Mesendoderm (in vitro differentiated cells): ENCODE measurements at places on chromosomes 12 and 14.

DNA sequence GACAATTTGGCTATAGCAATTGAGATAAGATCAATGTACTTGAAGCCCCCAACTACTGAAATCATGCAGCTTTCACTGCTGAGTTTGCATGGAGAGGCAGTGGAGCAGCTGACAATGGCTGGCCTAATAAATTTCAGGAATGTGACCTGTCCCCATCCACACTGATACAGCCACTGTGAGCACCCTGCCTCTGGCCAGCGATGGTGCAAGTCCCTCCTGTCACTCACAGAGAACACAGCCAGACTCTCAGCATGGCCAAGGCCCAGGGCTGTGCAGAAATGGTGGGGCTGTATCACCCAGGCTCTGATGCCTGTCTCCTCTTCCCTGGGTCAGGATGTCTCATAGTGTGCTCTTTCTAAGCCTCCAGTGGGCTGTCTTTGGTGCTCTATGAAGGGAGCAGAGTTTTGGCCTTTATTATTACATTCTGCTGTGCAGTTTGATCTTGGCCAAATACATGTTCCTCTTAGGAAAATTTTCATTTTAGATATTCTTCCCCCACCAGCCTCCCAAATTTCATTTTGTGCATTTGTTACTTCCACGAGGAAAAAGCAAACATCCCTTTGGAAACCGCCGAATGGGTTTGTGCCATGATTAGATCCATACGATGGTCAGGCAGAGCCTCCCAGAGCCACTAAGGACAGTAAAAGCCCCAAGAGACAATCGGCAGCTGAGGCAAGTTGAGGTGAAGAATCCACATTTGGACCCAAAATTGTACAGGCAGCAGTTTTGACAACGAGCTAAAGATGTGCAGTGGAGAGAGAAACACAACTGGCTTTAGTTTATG, 85.1 kb upstream of the WSCD2 start:
- DNase-seq = peak; percentile 30
- no peak overlapping the region for H3K4me3 ChIP-seq
- H3K27ac ChIP-seq = no peak overlapping the region
- peaks cover 7% of the 10 kb centered on the region for H3K4me1 ChIP-seq
- no peaks in the 10 kb centered on the region for H3K27me3 ChIP-seq
- H3K36me3 ChIP-seq = no peaks in the 10 kb centered on the region

DNA sequence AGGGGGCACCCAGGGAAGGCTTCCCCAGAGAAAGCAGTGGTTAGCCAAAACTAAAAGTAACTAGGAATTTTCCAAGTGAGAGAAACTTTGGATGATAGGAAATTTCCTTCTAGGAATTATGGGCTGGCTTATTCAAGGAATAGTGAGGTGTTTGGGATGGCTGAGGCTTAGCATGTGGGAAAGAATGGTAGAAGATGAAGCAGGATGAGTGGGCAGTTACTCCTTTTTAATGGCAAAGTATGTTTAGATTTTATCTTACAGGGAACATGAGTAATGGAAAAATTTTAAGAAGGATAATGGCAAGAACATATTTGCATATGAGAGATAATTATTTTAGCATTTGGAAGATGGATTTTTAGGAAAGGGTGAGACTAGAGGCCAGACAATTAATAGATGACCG, 197.6 kb downstream of the SLC38A4 start:
- no peaks in the 10 kb centered on the region for H3K36me3 ChIP-seq
- no peaks in the 10 kb centered on the region for H3K27me3 ChIP-seq
- no peak overlapping the region for H3K27ac ChIP-seq
- H3K4me3 ChIP-seq = no peak overlapping the region
- DNase-seq = no peak
- H3K4me1 ChIP-seq = no peaks in the 10 kb centered on the region

DNA sequence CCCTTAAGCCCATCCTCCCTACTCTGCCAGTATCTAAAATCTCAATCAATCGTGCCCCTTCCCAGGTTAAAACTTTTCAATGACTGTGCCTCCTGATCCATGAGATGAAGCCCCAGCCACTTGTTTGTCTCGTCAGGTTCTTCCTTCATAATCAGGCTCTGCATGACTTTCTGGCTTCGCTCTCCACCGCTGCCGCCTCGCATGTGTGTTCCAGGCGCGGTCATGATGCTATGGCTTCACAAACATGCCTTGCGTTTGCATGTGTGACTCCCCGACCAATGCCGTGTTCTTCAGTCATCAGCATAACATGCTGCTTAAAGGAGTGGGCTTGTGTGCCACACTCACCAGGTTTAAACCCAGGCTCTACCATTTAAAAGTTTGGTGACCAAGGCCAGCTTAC, 5.0 kb upstream of the C1RL start:
- no peak for DNase-seq
- H3K4me1 ChIP-seq = no peaks in the 10 kb centered on the region

DNA sequence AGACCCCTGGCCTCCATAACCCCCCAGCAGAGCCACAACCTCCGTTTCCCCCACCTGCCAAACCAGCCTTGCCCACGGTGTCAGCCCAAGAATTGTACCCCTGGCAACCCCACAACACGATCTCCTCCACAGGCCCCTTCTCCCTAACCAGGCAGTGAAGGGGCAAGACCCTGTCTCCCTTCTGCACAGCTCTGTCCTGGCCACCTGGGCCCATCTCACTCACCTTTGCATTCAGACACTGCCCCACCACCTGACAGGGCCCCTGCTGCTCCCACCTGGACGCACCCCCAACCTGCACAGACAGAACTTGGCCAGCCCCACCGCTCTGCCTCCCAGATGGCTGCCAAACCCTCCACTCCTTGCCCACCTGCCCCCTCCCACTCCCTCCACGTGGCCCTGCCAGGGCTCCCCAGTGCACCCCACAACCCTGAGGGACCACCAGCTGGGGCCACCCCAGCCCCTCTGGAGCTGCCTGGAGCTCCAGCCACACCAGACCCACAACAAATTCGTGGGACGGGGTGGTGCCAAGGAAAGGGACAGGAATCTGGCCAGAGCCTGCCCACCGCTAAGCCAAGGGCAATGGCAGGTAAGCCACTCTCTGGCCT, 11.8 kb downstream of the AHNAK2 start:
- no peaks in the 10 kb centered on the region for H3K4me1 ChIP-seq
- H3K27ac ChIP-seq = no peak overlapping the region
- H3K36me3 ChIP-seq = no peaks in the 10 kb centered on the region
- H3K4me3 ChIP-seq = no peak overlapping the region
- DNase-seq = no peak

DNA sequence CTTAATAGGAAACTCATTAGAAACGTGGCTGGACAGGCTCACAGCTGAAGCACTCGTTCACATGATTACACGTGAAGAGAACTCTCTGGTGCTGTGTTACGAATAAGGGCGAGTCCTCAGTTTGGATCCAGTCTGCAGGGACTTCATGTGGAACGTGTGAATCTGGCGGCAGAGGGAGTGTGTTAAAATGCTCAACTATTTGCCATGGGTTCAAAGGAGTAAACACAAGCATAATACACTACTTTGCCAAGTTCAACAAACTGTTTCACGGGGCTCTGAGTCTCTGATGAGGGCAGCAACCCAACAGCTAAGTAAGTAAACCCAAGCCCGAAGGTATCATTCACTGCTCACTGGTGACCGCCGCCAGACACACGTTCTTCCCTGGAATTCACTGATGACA, 42.4 kb downstream of the NUAK1 start:
- no peak overlapping the region for H3K27ac ChIP-seq
- H3K4me3 ChIP-seq = no peak overlapping the region
- DNase-seq = no peak

DNA sequence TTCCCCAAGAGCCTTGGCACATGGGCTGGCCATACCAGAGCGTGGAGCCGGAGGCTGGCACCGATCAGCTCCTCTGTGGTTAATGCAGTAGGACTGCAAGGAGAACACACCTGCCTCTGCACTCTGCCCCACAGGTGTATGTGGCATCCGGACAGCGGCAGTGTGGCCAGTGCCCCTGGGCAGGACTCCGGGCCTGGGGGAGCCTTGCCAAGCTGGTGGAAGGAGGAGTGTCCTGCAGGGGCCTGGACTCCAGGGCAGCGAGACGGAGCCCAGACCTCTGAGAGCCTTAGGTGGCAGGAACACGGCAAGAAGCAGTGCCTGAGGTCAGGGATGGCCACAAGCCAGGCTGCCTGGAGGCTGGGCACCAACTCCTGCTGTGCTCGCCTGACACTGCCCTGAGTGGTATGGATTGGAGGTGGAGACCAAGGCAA, 5.3 kb upstream of the BEGAIN start:
- no peaks in the 10 kb centered on the region for H3K4me1 ChIP-seq
- H3K27ac ChIP-seq = no peak overlapping the region
- H3K4me3 ChIP-seq = no peak overlapping the region
- peaks cover 5% of the 10 kb centered on the region for H3K27me3 ChIP-seq

DNA sequence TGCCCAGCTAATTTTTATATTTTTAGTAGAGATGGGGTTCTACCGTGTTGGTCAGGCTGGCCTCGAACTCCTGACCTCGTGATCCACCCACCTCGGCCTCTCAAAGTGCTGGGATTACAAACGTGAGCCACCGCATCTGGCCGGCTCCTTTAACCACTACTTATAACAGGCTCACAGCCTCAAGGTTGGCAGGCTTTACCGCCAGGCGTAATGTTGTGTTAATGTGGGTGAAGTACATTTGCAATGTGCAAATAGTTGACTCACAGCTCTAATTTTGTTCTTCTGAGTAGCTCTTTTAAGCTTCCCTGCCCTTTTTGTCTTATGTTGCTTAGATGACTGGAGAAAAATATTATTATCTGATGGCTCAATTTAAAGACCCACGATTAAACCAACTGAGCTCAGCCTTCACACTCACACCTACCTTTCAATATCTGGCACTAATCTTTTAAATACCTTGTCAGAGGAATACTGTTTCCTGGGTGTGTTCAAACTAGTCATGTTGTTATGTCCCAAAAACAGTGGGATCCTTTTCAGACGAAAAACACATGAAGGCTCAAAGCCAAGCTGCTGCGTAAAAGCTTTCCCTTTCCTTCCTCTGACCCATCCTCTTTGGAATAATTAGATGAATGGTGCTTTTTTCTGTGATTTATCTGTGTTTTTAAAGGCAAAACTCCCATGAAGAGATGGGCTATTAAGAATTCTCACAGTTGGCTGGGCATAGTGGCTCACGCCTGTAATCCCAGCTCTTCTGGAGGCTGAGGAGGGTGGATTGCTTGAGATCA, 57.2 kb upstream of the USP44 start:
- H3K4me3 ChIP-seq = no peak overlapping the region
- no peak for DNase-seq
- no peaks in the 10 kb centered on the region for H3K4me1 ChIP-seq

GRCh38 chr12:101564912-101565311, 29.9 kb upstream of the MYBPC1 start:
- no peaks in the 10 kb centered on the region for H3K27me3 ChIP-seq
- no peaks in the 10 kb centered on the region for H3K36me3 ChIP-seq
- no peak overlapping the region for H3K4me3 ChIP-seq

GRCh38 chr12:126950266-126950665, 1316.7 kb upstream of the TMEM132C start:
- H3K27ac ChIP-seq = no peak overlapping the region
- peaks cover 3% of the 10 kb centered on the region for H3K4me1 ChIP-seq
- H3K36me3 ChIP-seq = no peaks in the 10 kb centered on the region
- no peak overlapping the region for H3K4me3 ChIP-seq
- H3K27me3 ChIP-seq = no peaks in the 10 kb centered on the region
- no peak for DNase-seq

GRCh38 chr12:106986135-106986534, 811 bp downstream of the MTERF2 start:
- DNase-seq = no peak
- no peak overlapping the region for H3K27ac ChIP-seq
- H3K4me1 ChIP-seq = peaks cover 3% of the 10 kb centered on the region
- H3K36me3 ChIP-seq = no peaks in the 10 kb centered on the region

DNA sequence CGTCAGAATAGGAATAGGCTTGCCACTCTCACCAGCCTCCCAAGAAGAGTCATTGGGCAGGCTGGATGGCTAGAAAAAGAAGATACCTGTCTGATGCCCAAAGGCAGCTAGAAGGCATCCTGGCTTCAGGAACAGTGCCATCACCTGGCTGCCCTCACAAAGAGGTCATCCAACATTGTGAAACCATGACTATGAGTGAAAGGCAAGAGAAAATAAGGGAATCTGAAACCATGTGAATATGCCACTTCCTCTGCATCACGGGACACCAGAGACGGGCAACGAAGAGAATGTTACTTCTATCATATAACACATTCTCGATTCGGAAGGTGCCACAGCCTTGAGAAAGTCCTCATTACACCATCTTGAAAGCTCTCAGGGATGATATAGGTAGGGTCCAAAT, 182.0 kb downstream of the DAD1 start:
- no peaks in the 10 kb centered on the region for H3K36me3 ChIP-seq
- no peaks in the 10 kb centered on the region for H3K27me3 ChIP-seq
- H3K4me1 ChIP-seq = no peaks in the 10 kb centered on the region
- no peak overlapping the region for H3K27ac ChIP-seq
- no peak overlapping the region for H3K4me3 ChIP-seq

GRCh38 chr12:3614806-3615466, 123.9 kb downstream of the PRMT8 start:
- peak; percentile 75 for DNase-seq
- H3K4me3 ChIP-seq = no peak overlapping the region
- H3K36me3 ChIP-seq = no peaks in the 10 kb centered on the region
- no peaks in the 10 kb centered on the region for H3K27me3 ChIP-seq
- no peak overlapping the region for H3K27ac ChIP-seq

DNA sequence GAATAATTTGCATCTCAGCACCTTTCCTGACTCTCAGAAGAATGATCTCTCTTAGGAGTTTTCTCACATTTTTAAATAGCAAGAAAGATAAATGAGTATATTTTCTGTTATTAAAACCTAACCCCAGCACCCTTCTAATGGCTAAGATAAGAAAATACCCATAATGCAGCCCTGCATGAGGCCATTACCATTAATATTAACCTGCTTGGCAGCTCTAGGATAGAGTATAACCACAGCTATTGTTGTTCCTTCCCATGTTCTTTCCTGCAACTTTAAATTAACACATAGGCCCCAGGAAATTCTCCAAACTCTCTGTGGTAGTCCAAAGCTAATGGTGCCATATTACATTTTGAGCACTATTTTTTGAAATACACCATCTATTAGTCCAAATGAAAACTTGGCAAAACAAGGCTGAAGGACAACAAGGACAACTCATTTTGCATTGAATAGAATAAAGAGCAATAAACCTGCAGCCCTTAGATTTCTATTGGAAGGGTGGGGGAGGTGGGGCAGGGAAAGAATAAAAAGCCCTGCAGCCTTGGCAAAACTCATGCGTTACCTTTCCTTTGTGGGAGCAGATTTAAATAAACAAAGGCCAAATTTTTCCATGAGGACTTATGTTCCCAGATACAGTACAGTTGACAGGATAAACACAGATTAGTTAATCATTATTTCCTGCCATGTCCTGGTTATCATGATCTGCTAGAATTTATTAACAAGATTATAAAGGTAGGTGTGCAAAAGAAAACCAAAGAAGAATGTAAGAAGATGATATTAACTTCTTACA, 46.9 kb downstream of the BTG1 start:
- no peaks in the 10 kb centered on the region for H3K27me3 ChIP-seq
- DNase-seq = no peak
- H3K4me3 ChIP-seq = no peak overlapping the region
- no peak overlapping the region for H3K27ac ChIP-seq
- no peaks in the 10 kb centered on the region for H3K4me1 ChIP-seq

- peaks cover 5% of the 10 kb centered on the region for H3K4me1 ChIP-seq
- H3K36me3 ChIP-seq = no peaks in the 10 kb centered on the region
- no peak overlapping the region for H3K27ac ChIP-seq
- DNase-seq = no peak
- H3K27me3 ChIP-seq = no peaks in the 10 kb centered on the region
These were observed 139.4 kb downstream of the MON2 start for GRCh38 chr12:62605981-62606380.

GRCh38 chr14:104268295-104268694, 129.9 kb downstream of the KIF26A start:
- no peak for DNase-seq
- H3K4me3 ChIP-seq = no peak overlapping the region
- no peak overlapping the region for H3K27ac ChIP-seq
- no peaks in the 10 kb centered on the region for H3K36me3 ChIP-seq

- H3K36me3 ChIP-seq = no peaks in the 10 kb centered on the region
- no peak for DNase-seq
- H3K4me3 ChIP-seq = no peak overlapping the region
These were observed 95.1 kb downstream of the UNC79 start for GRCh38 chr14:93525696-93526451.
